ENCODE measurements at places on chromosomes 7 and 10.

DNA sequence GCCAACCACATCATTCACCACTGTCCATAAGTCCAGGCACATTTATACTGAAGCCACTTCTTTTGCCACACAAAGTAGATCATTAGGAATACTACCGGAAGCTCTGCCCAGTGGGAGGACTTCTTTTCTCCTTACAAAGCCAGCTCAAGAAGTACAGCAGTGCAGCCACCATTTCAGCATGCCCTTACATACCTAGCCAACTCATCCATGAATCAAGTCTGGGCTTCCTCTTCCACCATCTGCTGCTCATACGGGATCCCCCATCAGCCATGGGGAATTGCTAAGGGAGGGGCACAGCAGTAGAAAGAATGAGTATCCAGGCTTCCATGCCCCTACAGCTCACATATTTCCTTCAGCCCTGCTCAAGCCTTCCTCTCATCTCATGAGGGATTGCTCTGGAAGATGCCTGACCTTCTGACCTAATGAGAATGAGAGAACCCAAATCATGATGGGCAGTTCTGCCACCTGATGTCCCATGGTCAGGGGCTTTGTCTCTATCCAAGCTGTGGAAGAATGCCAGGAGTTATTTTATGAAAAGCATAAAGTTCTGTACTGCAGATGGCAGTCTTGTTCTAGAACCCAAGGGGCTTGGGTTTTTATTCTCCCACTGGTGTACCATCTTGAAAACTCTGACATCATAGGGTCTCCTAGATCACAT, 39.5 kb downstream of the ACSM6 start:
- DNase-seq = no peak

DNA sequence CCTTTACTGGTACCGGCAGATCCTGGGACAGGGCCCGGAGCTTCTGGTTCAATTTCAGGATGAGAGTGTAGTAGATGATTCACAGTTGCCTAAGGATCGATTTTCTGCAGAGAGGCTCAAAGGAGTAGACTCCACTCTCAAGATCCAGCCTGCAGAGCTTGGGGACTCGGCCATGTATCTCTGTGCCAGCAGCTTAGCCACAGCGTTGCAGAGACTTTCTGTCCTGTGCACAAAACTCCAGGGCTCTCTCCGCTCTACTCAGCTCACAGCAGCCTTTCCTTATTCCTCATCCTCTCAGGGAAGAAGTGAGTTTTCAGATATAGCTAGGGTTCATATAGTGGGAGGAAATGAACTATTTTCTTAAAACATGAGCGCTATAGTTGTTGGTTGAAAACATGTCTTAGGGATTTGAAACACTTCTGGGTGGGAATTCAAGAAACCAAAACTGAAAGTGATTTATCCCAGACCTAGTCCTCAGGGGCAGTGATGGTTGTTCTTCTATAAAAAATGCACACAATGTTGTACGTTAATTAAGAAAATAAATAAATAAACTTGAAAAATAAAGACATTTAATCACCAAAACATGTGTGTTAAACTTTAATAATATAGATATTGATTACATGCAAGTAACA, 150.2 kb upstream of the PRSS58 start:
- no peak for DNase-seq

DNA sequence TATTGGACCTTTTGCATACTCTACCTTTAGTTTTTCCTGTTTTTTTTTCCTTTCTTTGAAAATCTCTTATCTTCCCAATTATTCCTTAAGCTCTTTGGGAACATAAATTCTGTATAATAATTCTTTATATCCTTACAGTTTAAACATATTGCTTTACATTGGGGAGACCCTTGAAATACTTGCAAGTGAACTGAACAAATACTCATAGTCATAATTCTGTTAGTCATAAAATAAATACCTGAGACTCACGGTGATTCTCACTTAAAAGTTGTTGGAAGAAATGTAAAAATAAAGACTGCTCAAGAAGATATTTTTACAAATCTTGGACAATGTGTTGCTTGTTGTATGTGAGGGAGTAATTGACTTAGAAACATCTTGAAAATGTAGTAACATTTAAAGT, 515.2 kb upstream of the POT1 start:
- no peak for DNase-seq

- DNase-seq = no peak
Observed at GRCh38 chr10:107485019-107485418, 320.5 kb upstream of the SORCS1 start.

DNA sequence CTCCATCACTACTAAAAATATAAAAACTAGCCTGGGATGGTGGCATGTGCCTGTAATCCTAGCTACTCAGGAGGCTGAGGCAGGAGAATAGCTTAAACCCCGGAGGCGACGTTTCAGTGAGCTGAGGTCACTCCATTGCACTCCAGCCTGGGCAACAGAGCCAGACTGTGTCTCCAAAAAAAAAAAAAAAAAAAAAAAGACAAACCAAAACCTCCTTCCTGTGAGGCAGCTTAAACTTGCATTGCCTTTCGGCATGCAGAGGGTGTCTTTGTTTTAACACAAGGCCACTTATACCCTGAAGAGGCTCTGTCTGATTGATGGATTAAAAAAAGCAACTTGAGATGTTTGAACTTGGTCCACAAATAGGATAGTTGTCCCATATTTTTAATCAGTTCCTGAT, 128.4 kb upstream of the RSU1 start:
- DNase-seq = no peak

DNA sequence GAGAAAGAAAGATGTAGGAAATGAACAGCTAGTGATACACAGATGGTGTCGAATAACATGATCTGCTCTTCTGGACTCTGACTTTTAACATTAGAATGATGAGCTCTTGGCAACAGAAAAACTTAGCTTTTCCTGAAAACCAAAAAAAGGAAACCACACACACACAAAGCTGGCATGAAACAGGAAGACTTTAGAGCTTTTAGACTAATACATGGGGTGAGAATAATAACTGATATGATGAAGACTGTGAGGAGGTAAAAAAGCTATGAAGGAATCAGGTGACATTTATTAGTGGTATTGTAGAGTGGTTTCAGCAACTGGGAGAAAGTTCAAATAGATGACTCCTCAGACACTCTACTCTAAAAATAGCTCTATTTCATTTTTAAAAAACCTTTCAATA, 491.9 kb downstream of the PARD3 start:
- no peak for DNase-seq

DNA sequence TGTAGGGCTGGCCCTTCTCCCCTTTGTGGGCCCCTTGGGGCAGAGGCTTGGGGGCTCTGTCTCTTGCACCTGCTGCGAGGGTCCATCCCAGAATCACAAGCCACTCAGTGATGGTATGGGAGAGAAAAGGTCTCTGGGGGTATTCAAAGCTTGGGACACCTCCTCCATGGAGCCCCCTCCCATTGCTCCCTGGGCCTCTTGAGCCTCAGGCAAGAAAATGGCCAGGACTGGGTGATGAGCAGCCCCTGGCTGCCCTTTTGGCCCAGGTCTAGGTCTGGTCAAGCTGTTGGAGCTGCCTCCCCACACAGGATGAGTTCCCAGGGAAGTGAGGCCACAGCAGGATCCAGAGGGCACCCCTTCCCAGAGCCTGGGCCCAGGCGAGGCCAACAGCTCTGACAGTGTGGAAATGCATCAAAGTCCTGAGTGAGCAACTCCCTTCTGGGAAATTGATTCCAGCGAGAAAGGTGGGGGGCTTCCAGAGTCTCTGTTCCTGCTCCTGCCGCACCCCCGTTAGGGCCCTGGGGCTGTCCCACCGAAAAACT, 3.4 kb upstream of the MYL7 start:
- DNase-seq = no peak

DNA sequence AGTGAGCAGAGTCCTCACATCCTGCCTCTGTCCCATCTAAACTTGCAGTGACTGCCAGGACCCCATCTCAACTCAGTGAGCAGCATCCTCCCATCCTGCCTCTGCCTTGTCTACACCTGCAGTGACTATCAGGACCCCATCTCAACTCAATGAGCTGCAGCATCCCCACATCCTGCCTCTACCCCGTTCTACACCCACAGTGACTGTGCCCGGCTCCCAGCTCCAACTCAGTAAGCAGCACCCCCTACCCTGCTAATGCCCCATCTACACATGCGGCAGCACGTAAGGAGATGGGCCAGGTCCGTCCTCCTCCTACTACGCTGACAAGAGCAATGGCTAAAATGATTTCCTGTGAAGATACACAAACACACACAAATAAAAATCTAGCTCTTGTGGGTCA, 65.5 kb downstream of the TNS3 start:
- no peak for DNase-seq

DNA sequence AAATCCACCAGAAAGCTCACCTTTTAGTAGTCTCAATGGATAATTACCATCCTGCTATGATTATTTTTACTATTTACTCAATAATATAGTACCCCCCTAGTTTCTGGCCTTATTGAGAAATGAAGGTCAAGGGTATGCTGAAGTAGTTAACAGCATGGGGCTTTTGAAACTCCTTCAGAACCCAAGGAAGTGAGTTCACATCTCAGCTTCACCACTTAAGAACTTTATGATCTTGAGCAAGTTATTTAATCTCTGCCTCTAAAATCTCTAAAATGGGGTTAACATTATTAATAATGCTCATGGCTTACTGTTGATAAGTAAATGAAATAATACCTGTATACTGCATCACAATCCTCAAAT, 5.8 kb downstream of the MTPN start:
- no peak for DNase-seq

GRCh38 chr10:58981846-58982245, 194.6 kb upstream of the PHYHIPL start:
- no peak for DNase-seq

GRCh38 chr10:48976196-48976595, 36.6 kb upstream of the LRRC18 start:
- no peak for DNase-seq

- DNase-seq = no peak
Observed at GRCh38 chr10:92014620-92015019, 91.0 kb downstream of the BTAF1 start.

GRCh38 chr7:35286422-35286821, 32.5 kb upstream of the TBX20 start:
- no peak for DNase-seq

DNA sequence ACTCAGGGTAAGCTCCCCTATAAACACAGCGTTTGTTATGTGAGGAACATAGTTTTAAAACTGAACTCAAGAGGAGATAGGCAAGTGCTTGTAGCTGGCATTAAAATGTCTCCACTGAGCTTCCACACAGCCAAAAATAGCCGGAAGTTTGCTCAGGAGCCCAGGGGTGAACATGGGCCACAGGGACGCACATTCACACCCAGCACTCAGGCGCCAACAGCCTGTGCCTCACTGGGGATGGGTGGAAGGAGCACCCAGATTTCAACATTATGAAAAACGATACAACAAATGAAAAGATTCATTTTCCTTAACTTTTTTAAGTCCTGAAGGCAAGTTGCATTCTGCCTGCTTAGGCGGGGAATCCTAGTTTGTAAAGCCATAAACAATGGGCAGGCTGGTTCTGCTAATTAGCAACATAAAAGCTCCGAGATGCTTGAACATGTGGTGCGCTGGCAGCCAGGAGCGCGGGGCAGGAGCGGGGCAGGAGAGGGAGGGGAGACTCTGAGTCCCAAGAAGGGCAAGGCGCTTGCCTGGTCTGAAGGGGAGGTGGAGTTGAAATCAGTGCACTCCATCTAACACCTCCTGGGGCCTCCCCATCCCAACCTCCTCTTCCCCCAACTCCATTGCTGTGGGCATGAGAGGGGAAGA, 235.9 kb downstream of the COBL start:
- DNase-seq = no peak

DNA sequence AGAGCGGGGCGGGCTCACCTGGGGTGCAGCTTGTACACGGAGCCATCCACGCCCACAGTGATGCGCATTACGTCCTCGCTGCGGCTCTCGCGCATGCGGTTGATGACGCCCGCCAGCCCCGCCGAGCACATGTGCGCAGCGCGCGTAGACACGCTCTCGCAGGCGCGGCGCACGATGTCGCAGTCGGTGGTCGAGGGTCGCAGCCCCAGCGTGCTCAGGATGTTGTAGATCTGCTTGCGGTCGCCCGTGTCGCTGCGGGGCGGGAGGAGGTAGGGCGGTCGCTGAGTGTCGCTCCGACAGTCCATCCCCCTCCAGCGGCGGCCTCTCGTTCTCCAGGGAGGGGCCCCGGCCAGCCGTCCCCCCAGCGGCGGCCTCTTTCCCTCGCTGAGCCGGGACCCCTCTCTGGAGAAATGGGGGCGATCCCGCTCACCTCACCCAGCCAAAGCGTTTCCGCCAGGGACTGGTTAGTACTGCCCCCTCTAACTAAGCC, 4.4 kb upstream of the MYL7 start:
- peak; percentile 68 for DNase-seq

GRCh38 chr10:23695825-23696420, 257.0 kb downstream of the OTUD1 start:
- no peak for DNase-seq

DNA sequence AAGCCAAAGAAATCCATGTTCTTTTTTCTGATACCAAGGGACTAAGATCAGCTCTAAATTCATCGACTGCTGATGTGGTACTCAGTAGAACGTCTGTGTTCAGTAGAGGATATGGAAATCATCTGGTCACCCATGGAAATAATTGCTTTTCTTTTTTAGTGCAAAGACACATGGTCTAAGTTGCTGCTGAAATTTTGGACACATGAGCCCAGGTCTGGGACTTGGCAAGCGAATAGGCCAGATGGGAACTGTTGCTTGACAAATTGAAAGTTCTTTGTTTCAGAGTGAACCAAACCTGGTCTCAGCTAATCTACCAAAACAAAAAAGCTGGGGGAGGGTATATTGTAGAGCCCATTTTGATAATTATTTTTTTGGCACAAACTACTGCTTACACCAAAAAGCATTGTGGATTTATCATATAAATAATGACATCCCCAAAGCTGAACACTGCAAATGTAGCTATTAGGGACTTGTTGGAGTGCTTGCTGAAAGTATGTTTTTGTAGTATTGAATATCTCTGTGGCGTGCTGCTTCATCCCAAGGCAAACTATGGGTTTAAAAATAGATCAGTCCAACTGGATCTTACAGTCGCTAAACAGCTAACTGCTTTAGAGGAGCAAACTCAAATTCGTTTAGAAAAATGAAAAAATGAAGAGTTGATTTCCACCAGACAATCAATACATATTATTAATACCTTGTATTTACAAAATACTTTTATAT, 144.7 kb downstream of the TRIL start:
- no peak for DNase-seq

DNA sequence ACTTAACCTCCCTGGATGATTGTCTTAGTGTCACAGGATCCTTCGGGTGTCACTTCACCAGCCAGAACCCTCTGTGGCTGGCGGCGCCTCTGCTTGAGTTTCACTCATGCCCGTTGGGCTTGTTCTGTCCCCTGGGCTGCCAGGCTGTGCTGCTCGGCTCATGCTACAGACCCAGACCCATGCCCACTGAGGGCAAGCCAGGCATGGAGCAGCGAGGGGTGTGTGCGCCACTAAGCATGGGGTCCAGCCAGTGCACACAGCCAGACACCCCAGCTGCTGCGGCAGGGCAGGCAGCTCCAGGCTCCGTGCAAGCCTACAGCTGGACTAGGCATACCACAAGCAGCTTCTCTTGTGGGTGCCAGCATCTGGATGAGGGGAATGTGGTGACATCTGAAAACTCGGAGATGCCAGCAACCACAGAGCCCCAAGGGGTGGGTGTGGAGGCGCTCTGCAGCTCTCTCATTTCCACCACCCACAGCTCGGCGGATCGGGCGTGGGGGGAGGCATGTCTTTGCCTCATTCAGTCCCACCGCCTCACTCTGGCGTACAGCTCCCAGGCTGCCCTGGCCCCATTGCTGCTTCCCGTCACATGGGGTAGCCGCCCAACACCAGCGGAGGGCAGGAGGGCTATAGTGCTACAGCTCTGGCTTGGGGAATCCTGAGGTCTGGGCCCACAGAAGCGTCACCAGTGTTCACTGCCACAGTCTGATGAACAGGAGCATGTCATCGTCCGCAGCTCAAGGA, 269.6 kb upstream of the LRGUK start:
- no peak for DNase-seq

GRCh38 chr10:128780156-128780761, 654.0 kb upstream of the MKI67 start:
- no peak for DNase-seq

GRCh38 chr7:156765901-156766656, 125.5 kb downstream of the RNF32 start:
- no peak for DNase-seq

Data from CD8-positive, alpha-beta memory T cell (primary cell).